Neural progenitor cell (in vitro differentiated cells): ENCODE measurements at places on chromosomes 1 and 21.

GRCh38 chr1:216168546-216168945 is 254.7 kb downstream of the USH2A start:
- no peak for DNase-seq

DNA sequence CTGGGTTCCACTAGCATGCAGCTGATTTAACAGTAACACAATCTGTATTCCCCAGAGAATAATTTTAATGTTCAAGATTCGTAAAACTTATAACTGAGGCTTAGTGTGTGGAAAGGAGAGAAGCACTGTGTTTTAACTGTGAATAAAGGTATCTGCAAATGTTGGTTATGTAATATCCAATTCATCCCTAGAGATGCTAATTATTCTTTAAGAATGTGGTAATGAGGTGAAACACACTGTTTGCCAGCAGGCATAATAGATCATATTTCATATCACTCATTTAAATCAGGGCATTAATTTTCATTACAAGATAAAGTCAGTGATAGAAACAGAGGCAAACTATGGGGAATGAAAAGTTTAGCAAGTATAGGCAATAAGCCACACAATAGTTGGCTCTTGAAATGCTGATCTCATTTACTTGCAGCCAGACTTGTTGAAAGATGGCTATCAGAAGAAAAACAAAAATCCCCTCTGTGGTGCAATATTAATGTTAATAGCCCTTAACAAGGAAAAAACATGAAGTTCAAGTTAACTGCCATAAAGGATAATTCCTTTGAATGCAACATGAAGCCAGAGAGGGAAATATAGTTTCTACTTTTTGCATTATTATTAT is 33.4 kb downstream of the HMCN1 start:
- no peak for DNase-seq

- DNase-seq = no peak
These were observed 58.2 kb upstream of the DMRTB1 start for GRCh38 chr1:53400761-53401674.

DNA sequence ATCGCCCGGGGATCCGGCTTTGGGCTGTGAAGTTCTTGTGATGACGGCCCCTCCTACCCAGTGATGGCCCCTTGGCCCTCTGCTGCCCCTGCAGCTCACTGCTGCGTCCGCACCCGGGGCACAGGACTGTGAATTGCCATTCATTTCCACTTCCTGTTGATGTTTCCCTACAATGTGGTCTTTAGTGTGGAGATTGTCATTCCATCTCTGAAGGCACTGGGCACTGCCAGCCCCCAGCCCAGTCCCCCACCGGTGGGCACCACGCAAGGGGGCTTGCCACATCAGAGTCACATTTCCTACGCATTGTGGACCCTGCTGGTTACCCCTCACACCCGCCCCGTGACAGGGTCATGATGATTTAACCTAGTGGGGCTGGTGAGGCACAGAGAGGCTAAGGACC is 2.5 kb upstream of the MX2 start:
- DNase-seq = peak; percentile 20

DNA sequence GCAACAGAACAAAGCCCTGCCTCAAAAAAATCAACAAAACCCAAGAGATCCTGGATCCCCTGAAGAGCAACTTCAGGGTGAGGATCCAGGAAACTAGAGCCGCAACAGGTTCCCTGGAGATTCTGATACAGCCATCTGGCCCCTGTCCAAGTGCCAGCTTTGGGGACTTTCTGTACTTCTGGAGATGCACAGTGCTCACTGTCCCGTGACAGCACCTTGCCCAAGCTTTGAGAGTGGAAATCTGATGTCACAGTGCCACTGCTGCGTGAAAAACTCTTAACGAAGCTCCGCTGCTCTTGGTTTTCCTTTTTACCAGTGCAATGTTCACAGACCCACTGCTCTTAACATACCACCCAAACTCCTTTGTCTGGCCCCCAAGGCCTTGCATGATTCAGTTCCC is 26.3 kb downstream of the STK40 start:
- no peak for DNase-seq
